ENCODE measurements at places on chromosomes 4 and X.

DNA sequence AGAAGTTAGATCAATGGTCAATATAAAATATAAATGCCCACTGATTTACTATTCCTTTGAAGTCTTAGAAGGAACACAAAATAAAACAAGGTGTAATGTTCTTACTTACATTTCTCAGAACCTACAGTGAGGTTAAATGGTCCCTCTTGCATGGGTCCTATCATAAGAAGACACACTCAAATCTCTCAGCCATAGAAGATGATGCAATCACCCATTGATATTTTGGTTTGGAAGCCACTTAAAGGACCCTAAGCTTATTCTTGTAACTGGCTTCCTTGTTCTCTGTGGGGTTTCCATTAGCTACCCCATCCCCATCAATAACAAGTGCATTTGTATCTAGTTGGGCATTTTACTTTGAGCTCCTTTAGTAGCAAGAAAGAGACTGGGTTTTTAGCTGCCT lies 15.1 kb downstream of the REELD1 start:
- H3K4me1 ChIP-seq, result no peaks in the 10 kb centered on the region
- no peak overlapping the region for H3K4me3 ChIP-seq

- H3K27ac ChIP-seq, result no peak overlapping the region
- H3K27me3 ChIP-seq, result peaks cover 24% of the 10 kb centered on the region
- no peaks in the 10 kb centered on the region for H3K36me3 ChIP-seq
- no peak for DNase-seq
Observed at GRCh38 chr4:109185548-109185947, 116.9 kb downstream of the COL25A1 start.

DNA sequence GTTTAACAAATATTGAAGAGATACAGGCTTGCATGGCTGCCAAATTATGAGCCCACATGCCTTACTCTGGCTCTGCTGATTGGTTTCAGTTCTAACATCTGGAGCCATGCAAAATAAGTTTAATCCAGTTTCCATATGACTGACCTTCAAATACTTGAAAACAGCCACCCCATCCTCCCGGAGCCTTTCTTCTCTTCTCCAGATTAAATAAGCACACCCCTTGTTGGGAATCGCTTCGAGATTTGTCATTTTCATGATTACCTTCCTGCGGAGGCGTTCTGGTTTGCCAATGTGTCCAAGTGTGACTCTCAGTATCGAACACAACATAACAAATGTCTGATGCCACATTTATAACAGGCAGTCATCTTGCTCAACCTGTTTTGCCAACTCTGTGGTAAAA lies 101.6 kb upstream of the JADE1 start:
- DNase-seq, result no peak
- H3K27me3 ChIP-seq, result no peaks in the 10 kb centered on the region
- no peaks in the 10 kb centered on the region for H3K36me3 ChIP-seq
- H3K4me3 ChIP-seq, result no peak overlapping the region
- H3K27ac ChIP-seq, result no peak overlapping the region
- H3K4me1 ChIP-seq, result peaks cover 7% of the 10 kb centered on the region

GRCh38 chrX:46327566-46328115 lies 217.6 kb downstream of the ZNF674 start:
- DNase-seq, result no peak
- no peak overlapping the region for H3K27ac ChIP-seq
- peaks cover 28% of the 10 kb centered on the region for H3K4me1 ChIP-seq
- H3K27me3 ChIP-seq, result no peaks in the 10 kb centered on the region
- no peaks in the 10 kb centered on the region for H3K36me3 ChIP-seq
